GM12878 (cell line): ENCODE measurements at places on chromosomes 3 and 15. TPM values are rescaled to one million over a fixed set of nuclear protein-coding genes. Genes with fewer than 3 reads are reported as not detected.

Gene CCDC14
- 37.1 and 39.9 TPM in 2 replicates for total RNA-seq

- H3K4me3 ChIP-seq = peak overlapping the region; percentile 47; the same call in 1 of the 2 replicates
- H3K36me3 ChIP-seq = no peaks in the 10 kb centered on the region
- peak overlapping the region; percentile 49 for H3K27ac ChIP-seq
- peak; percentile 72 for DNase-seq
Observed at GRCh38 chr3:14319654-14320182, 82.7 kb upstream of the SLC6A6 start.

DNA sequence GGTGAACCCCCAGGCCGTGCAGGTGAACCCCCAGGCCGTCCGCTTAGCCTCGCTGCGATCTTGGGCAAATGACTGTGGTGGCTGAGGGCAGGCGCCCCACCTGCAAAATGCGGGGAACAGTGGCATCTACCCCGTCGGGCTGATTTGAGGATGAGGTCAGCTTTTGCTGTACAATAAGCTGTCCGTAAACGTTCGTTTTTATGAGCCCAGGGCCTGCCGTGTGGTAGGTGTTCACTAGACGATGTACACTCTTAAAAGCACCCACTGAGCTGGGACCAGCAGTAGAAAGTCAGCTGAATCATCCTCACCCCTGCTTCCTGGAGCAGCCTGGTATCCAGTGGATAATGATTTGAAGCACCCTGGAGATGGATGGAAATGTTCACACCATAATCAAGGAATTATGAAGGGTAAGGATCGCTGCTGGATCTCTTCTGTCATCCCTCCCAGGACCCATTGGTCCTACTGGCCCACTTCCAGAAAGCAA lies 943 bp upstream of the PCSK6 start:
- no peak overlapping the region for H3K27ac ChIP-seq
- DNase-seq = no peak
- no peak overlapping the region for H3K4me3 ChIP-seq

DNA sequence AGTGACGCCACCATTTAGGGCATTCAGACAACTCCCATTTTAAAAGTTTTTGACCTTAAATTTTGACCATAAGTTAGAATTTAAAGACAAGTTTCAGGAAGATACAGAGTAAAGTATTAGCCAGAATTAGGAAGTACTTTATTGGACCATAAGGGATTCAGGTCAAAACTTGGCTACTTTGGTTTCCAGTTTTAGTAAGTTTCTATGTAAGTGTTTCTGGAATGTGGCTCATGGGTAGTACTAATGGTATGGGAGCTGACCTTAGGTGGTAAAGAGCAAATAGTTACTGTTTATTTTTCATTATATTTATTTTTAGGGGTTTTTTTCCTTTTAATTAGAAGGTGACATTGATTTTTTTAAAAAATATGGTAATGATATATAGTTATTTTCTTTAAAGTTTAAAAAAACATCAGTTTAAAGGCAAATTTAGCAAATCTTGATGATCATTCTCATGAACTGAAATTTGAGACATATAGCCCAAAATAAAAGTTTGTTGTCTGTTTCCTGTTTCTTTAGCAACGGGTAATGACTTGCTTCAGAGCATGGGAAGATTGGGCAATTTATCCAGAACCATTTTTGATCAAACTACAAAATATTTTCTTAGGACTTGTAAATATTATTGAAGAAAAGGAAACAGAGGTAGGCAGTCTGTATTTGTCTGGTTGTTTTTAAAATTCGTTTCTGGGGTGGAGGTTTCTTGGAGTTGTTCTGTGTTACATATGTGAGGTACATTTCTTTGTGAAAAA lies 34.3 kb downstream of the U2SURP start:
- H3K27ac ChIP-seq = no peak overlapping the region
- no peak overlapping the region for H3K4me3 ChIP-seq
- H3K36me3 ChIP-seq = peaks cover 25% of the 10 kb centered on the region; the same call in 1 of the 2 replicates
- no peak for DNase-seq
- no peaks in the 10 kb centered on the region for H3K27me3 ChIP-seq

DNA sequence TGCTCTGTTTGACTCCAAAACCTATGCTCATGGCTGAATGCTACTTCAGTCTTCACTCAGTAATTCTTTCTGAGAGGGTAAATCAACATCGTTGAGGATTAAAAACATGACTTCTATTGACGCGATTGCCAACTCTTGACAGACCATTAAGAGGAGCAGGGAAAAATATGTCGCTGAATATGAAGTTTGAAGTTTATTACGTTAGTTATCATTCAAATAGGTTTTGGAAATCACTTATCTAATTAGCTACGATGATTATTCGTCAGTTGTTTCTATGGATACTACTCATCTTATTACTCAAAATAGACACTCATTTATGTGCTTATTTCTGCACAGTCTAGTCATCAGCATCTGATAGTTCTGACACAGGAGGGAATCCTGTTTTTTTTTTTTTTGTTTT lies 279.2 kb upstream of the TBL1XR1 start:
- no peak overlapping the region for H3K4me3 ChIP-seq
- no peak overlapping the region for H3K27ac ChIP-seq
- no peak for DNase-seq
- H3K36me3 ChIP-seq = no peaks in the 10 kb centered on the region
- no peaks in the 10 kb centered on the region for H3K4me1 ChIP-seq
- H3K27me3 ChIP-seq = no peaks in the 10 kb centered on the region

DNA sequence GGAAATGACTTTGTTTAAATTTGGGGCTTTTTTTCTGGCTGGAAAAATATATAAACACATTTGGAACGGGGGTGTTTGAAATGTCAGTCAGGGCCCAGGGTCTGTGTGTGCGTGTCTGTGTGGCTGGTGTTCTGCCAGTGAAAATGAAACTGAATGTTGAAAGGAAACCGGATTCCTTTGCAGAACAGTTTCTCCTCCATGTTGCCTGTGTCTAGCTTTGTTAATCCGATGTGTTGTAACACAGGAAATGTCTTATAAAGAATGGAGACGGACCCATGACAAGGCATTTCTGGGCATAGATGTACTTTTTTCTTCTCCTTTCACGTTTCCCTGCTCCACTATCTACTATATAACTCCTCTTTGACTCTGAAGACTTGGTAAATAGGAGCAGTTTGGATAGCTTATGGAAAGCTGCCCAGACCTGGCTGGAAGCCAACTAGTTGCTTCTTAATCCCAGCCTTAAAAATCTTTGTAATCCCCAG lies 2.8 kb downstream of the SQOR start:
- DNase-seq = peak; percentile 85
- H3K36me3 ChIP-seq = no peaks in the 10 kb centered on the region
- peaks cover 17% of the 10 kb centered on the region for H3K4me1 ChIP-seq
- peak overlapping the region; percentile 96 for H3K27ac ChIP-seq
- H3K27me3 ChIP-seq = no peaks in the 10 kb centered on the region
- peak overlapping the region; percentile 50 for H3K4me3 ChIP-seq

DNA sequence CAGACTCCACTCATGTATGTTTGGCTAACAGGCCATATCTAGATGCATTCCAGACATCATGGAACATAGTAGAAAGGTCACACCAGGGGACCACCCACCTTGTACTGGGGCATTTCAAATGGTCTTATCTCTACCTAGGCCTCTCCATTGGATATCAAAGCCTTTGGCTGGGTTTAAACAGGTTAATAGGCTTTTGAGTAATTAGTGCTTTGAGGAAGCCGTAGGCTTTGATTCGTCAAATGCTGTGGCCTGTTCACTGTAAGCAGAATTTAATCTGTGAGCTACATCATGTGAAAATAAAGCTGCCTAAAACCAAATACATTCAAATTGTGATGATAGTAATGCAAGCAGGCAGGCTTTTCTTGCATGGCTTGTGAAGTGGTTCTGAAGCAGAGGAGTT lies 129.5 kb downstream of the ST8SIA2 start:
- no peak overlapping the region for H3K27ac ChIP-seq
- H3K4me3 ChIP-seq = no peak overlapping the region
- H3K4me1 ChIP-seq = no peaks in the 10 kb centered on the region
